ENCODE measurements at places on chromosomes 6 and 20.
A peak's percentile ranks its signal among the peaks of the same experiment; 100 is the strongest.

GRCh38 chr6:31879901-31880300 lies 1.1 kb upstream of the SLC44A4 start:
- DNase-seq = no peak

DNA sequence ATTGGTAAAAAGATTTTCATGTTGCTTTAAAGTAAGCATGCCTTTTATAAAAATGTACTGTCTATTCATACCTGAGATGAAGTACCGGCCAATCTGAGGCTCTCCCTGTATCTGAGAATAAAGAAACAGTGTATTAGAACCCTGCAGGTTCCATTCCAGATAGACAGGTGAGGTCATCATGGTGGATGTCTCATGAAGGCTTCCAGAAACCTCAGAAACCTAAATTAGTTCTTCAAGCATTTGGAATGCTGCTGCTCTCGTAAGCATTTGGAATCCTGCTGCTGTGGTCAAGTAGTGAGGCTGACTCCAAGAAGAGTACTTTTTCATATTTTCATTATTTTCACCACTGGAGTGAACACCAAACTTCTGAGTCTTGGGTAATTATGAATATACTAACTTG lies 642.3 kb downstream of the MAFB start:
- DNase-seq = no peak

DNA sequence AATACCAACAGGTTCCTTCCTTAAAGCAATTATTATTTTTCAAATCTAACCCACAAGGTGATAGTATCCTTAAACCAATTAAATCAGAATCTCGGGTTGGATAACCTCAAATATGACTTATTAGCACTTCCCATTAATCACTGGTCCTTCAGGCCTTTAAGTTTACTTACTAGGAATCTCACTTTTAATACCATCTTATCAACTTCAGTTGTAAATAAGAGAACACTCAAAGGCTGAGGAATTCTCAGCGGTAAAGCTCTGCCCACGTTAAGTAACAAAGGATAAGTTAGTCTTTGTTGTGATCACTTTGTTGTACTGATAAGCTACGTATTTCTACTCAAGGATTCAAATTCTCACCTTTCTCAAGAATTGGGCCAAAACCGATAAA lies 82.0 kb downstream of the OR2B2 start:
- DNase-seq = no peak

GRCh38 chr20:21808139-21808538 lies 102.7 kb downstream of the PAX1 start:
- DNase-seq = no peak

DNA sequence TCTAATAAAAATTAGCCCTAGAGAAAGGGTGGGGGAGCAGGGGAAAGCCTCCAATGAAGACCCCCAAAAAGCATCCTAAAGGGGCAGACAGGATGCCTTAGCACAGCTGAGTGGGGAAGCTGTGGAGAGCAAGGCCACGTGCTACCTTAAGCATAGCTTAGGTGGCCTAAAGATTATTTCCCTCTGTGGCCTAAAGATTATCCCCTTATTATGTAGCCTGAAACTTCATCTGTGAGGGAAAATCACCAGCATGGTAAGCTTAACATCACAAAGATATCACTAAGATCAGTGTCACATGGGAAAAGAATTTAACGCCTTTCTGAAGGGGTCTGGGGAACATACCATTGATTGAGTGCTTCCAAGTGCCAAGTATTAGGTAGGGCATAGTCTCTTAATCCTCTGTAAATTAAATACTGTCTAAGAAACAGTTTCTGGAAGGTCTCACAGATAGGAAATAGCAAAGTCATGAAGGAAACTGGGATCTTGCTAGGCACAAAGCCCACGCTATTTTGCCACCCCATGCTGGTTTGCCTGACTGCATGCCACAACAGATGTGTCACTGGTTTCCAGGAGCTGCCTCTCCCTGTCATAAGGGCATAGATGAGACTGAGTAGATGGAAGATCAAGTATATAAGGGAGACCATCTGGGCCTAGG lies 170.0 kb downstream of the HACE1 start:
- DNase-seq = no peak

- peak; percentile 67 for DNase-seq
Observed at GRCh38 chr6:154928325-154928922, 66.7 kb upstream of the TIAM2 start.

DNA sequence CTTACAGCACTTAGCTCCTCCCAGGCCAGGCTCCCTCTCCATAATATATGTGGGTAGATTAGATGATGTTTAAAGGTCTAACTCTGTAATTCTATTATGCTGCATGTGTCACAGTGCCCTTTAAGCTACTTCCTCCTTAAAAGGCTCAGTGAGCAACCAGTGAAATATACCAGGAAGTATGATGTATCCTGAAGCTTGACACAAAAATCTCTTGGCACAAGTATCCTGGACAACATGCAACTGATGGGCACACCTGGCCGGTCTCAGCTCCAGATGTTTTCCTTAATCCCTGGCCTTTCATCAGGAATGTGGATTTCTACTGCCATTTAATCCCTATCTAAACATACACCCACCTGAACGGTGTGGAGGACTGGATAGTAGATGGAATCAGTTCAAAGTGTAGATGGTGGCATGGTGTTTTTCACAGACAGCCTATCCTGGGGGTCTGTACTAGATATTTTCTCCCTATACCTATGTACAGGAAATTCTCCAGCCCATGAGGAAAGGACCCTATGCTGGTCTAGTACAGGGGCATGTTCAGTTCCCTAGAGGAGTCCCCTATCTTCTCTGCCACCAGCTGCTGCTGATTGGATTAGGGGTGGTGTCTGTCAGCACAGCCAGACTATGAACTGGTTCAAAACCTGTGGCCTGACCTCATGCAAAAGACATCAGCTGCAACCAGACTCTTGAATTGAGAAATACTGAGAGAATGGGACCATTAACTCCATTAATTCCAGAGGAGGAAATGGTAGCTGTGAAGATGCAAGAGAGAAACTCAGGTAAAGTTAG lies 59.4 kb upstream of the CITED2 start:
- DNase-seq = no peak
